ENCODE measurements at places on chromosomes 3 and 15.

DNA sequence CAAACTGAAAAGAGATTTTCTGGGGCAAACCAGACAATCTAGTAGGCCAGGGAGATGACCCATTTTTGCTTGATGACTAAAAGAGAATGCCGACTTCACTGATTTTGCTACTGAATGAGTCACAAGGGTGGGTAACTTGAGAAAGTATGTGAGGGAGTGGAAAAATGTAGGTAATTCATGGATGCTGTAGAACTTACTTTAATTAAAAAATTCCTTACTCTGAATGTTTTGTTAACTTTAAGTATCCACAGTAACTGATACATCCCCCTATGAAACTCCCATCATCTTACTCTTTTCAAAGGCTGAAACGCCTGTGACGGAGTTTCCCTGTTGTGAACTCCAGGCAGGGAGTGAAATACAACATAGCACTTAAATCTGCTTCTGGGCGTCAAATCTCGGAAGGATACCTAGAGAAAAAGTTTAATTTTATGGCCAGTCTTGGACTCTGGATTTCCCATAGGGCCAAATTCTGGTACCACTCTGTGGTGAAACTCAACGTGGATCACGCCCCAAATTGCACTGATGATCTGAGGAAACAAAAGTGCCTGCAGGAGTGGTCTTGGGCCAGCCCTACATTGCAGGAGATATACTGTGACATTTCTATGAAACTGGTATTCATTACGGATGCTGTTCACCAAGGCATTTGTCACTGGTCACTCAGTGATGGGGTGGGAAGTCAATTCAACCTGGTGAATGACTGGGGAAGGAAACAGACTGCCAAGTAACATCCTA is 24.0 kb downstream of the GOLIM4 start:
- no peak for DNase-seq

DNA sequence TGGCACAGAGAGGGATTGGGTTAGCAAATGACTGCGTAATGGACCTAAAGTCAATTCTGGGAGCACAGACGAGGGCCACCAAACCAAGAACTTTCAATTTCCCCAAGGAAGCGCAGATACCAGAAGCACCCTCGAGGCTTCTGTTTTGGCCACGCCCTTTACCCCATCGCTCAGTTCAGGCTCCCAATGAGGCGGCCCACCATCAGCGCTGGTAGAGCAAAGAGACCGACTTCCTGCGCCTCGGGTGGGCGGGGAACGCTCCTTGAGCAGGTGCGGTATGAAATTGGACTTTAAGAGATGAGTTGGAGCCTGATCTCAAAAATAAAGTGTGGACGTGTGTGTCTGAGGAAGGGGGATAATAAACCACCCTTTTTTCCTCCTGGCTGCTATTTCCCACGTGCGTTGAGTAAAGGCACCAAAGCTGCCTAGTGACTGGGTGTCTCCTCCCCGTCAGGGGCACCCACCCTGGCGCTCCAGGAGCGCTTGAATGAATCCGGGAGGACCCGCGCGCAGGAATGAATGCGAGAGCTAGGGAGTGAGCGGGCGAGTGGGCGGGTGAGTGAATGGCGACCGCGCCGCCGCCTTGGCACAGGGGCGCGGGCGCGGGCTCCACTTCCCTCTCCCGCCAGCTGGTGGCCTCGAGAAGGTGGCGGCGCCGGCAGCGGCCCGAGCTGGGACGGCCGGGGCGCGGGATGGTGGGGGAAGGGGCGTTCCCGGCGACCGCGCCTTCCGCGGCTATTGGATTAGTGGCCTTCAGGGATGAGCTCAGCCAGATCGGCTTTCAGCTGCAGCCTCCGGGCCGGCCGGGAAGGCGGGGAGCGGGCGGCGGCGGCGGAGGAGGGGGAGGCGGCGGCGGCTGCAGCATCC is at the start of gene SPSB4:
TSS of gene SPSB4 (plus strand) at position 772 of the 867 bp plus-strand sequence. CDS start 14,758 bp downstream, outside the sequence.
- peak; percentile 90 for DNase-seq

DNA sequence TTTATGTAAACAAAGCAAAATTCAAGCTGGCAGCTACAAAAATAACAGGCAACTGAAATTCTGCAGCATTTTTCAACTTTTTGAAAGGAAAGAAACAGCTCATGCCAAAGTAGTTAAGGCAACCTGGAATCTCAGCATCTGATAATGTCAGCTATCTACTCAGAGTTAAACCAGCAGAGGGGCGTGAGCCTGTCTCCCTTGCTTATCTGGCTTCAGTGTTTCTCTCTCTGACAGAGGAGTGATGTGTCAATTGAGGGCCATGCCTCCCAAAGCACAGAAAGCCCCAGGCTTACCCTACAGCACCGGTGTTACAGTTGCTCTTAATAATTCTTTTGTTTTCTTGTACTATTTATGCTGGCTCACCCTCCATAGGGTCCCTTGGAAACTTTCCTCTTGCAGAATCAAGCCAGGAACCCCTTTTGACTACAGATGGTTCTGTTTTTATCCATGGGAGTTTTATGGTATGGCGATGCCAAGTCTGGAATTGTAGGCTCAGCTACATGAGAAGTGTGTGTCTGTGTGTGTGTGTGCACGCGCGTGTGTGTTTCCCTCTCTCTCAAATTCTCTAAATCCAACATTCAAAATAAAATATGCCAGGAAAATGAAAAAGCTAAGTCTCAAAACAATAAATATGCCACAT is 7.3 kb downstream of the TMEM212 start:
- no peak for DNase-seq

DNA sequence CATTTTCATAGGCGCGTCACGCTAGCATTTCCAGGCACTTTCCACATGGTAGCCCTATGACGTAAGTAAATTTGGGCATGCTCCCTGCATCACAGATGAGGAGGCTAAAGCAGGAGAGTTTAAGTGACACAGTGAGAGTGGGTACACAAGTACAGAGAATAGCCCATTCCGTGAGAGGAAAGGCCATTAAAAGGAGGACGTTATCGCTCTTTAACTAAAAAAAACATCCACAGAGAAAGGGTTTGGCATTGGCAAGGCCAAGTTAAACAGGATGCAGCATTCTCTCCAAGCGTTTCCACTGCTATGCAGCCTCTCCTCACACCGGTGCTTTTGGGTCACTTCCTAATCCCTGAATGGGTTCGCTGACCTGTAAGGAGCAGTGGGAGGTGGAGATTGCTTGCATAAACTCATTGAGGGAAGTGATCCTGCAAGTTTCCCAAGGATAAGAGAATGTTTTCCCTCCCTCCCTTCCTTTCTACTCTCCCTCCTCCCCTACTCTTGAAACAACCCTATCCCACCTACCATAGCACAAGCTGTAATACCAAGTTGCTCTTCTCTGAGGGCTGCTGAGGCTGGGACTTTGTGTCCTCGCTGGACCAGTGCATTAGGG is 147.7 kb downstream of the VGLL4 start:
- DNase-seq: no peak

DNA sequence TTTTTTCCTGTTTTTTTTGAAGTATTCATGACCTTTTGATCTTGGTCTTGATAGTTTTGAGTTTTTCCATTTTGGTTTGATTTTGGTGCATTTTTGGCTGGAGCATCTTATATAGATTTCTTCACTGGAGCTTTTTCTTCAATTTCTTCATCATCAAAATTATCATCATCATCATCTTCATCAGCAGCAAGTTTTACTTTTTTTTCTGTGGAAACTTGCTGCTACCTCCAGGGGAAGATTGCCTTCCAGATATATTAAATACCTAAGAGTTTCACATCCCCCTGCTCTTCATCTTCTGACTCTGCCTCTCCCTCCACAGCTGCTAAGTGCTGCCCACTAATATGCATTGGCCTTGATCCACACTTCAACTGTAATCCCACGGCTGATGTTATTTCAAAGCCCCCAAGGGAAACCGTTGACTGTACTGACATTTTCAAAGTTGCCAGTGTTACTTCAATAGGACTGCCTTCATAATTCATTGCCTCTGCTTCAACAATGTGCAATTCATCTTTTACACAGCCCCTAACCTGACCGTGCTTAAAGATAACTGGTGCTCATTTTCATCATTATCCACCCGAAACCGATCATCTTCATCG is 151.7 kb downstream of the NR1D2 start:
- DNase-seq: no peak

DNA sequence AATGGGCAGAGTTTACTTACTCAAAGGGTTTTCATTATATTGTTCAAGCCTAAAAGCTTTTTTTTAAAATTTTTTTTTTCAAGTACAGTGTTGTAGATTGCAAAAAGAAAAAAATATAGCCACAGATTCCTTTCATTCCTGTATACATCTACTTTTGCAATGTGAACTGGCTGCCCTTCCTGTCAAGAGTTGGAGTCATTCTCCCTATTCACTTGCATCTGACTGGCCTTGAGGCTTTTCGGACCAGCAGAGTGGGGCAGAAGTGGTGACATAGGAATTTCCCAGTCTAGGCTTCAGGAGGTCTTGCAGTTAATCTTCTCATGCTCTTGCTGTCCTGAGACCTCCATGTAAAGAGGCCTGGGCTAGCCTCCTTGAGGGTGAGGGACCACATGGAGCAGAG is 218.3 kb upstream of the CFAP20DC start:
- DNase-seq: no peak

GRCh38 chr15:80816049-80816653 is 37.0 kb downstream of the CEMIP start:
- no peak for DNase-seq

DNA sequence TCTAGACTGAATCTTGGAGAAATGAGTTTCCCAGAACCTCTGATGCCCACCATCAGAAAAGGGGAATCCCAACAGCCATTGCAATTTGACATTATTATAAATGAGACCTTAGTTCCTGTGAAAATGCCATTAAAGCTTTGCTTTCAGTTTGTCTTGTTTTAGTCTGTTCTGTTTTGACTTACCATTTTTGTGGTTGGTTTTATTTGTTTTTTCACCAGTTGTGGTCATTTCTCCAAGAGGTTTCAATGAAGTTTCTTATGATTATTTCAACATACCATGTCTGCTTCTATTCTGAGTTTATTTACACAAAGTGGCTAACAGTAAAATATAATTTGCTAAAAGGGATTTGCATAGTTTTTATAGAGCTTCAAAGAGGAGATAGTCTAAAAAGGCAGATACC is 175.0 kb upstream of the MCTP2 start:
- DNase-seq: no peak
